ENCODE measurements at places on chromosomes 11 and 22.
A peak's percentile ranks its signal among the peaks of the same experiment; 100 is the strongest.

DNA sequence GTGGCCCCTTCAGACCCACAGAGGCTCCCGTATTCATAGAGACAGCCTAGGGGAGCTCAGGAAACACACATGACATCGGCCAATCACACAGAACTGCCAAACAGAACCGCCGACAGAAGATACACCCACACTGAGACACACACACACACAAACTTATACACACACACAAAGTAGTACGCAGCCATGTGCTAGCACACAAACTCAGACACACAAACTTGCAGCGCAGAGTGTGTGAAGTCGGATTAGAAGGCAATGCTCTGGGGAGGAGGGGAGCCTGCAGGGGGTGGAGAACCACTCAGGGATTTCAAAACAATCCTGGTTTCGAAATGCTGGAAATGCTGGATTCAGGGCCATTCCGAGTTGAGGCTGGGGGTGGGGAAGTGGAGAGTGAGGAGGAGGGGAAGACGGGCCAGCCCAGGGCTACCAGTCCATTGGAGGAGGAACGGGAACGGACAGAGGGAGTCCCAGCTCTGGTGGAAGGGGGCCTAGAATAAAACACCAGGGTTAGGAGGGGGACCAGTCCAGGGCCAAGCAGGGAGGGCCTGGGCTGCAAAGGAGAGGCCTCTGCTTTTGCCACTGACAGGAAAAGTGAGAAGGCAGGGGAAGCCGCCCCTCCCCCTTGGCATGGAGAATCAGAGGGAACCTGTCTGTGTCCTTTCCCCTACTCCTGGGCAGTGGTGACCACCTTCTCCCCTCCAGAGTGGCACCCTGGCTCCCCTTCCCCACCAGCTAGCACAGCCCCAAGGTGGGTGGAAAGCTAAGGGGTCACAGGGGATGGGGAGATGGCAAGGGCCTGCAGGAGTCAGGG is 4.4 kb downstream of the BCL9L start:
- DNase-seq: peak; percentile 97

DNA sequence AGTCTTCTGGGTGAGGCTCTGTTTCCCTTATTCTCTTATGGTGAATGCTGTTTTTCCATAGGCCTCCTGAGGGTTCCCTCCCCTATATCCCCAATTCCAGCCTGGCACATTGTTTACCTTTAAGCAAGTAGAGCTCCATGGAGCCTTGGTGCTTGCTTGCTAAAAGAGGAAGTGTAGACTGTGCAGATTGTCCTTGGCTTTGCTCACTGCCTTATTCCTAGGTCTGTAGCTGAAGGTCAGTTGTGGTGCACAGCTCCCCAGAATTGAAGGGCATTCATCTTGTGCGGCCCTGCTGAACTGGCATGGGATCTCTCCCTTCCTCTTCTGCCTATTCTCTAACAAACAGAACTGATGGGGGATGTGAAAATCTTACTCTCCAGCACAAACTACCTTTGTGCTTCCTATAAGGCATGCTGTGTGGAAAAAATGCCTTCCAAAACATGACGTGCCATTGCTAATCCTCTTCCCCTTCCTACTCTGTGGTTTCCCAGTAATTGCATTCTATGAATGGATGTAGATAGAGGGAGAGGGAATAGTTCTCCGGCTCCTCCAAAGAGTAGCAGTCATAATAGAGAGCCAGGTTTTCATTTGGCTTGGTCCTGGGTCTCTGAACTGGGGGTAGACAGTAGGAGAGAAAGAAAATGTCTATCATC is 34.2 kb upstream of the PLET1 start:
- peak; percentile 62 for DNase-seq

- no peak for DNase-seq
These were observed 58.7 kb upstream of the SLC5A12 start for GRCh38 chr11:26780376-26781085.

DNA sequence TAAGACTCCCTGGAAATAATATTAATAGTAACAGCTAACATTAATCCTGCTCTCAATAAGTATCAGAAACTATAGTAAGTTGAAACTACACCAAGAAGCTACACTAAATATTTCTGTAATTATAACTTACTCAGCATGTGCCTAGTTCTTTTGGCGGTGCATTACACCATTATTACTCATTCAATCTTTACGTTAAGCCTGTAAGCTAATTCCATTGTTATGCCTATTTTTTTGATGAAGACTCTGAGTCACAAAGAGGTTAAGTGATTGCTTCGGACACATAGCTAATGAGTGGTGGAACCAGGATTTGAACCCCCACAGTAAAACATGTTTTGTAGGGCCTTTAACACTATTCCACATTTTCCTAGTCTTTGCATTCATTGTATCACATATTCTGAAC is 111.6 kb downstream of the RASSF10 start:
- peak; percentile 71 for DNase-seq

DNA sequence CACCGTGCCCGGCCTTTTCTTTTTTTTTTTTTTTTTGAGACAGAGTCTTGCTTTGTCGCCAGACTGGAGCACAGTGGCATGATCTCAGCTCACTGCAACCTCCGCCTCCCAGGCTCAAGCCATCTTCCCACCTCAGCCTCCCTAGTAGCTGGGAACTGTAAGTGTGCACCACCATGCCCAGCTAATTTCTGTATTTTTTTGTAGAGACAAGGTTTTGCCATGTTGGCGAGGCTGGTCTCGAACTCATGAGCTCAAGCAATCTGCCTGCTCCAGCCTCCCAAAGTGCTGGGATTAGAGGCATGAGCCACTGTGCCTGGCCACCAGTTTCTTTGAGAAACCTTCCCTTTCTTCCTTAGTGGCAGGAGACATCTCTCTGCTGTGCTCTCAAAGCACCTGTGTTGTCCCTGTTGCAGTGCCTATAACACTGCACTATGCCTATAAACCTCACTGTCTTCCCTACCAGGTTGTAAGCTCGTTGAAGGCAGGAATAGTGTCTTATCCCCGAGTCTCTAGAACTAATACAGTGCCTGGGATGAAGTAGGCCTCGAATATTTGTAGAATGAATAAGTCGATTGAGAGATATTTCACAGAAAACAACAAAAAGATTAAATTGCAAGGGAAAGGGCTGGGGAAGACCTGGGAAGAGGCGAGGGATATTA is 13.7 kb downstream of the TAGLN start:
- DNase-seq: no peak

DNA sequence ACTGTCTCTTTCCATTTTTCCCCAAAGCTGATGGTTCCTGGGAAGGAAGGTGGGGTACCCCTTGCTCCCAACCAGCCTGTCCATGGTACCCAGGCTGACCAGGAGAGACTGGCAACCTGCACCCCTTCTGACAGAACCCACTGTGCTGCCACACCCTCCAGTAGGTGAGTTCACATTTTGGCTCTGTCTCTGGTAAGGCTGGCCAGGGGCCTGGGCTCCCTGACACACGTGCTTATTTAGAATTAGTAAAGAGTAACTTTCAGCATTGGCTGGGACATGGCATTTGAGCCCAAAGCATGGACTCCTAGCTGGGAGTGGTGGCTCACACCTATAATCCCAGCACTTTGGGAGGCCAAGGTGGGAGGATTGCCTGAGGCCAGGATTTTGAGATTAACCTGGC is 35.1 kb downstream of the ARHGAP1 start:
- no peak for DNase-seq

DNA sequence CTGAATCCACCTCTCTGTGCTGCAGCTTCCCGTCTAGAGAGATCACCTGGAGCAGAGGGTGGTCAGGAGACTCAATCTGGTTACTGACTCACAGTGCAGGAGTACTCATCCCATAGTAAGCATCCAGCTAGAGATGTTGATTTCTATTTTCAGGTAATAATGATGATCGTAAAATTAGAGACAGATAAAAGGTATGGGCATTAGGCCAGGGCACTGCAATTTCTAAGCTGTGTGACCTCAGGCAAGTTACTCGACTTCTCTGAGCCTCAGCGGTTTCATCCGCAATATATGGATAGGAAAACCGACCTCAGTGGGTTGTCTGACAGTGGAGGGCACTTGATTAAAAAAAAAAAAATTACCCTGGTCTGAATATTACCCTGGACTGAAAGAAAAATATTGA is 13.8 kb upstream of the SAMM50 start:
- DNase-seq: no peak

- DNase-seq: no peak
These were observed 3.0 kb downstream of the PTPRCAP start for GRCh38 chr11:67434395-67434881.

GRCh38 chr11:1194231-1194976 is 28.5 kb upstream of the MUC5B start:
- no peak for DNase-seq

DNA sequence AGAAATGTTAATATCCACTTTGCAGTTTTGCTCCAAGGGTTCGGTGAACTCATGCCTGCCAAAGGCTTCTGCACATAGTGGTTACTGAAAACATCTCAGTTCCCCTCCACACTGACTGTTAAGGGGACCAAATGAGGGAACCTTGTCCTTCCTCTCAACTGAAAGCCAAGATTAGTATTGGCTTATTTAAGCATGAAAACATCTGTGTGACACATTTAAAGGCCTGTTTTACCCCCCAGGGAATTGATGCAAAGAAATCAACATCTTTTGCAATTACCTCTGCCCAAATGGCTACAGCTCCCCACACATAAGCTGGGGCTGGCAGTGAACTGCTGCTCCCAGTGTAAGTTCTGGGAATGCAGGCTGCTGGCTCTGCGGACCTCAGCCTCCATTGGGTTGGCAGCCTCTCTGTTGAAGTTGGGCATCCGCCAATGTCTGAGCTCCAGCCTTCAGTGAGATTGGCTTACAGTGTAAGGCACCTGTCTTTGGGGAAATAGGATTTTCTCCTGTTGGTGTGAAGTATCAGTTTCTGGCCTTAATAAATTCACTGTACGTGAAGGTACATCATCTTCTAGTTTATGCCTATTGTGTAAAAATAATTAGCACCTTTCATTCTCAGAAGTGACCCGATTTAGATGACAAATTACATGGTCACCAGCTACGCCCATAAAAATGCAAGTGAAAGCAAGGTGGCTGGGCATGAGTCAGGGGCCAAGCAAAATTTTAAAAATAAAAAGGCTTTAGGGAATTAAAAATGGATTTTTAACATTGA is 213.4 kb upstream of the SYN3 start:
- peak; percentile 54 for DNase-seq

- DNase-seq: peak; percentile 33
These were observed 5.5 kb upstream of the NFAM1 start for GRCh38 chr22:42437488-42438292.

GRCh38 chr11:118027694-118028093 is 41.5 kb downstream of the IL10RA start:
- DNase-seq: no peak

DNA sequence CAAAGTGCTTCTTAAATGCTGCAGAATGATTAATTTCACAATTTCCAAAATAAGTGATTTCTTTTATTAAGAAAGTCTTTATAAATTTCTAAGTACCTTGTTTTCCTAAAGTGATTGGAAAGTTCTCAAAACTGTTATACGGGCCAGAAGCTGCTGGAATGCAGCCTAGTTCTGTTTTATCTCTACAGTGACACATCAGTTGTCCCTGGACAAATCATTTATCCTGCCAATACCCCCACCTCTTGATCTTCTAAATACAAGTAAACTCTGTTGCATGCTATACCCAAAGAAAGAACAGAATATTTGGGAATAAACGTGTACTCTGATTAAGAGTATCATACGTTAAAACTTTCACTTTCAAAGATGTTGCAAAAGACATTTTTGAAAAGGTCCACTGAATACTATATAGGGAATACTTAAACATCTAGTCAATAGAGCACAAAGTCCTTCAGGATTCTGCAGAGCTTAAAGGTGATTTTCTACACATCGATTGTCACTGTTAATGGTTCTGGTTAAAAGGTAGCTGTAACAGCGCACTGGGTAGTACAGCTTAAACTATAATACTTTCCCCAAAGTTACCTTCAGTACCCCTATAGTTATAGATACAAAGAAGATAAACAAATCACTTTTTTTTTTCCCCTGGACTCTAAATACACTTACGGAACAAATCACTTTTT is 92.1 kb upstream of the APOA1 start:
- peak; percentile 46 for DNase-seq

GRCh38 chr11:58193391-58193790 is 4.5 kb downstream of the OR9Q2 start:
- no peak for DNase-seq

- DNase-seq: no peak
These were observed 16.7 kb downstream of the INCENP start for GRCh38 chr11:62140304-62141110.

DNA sequence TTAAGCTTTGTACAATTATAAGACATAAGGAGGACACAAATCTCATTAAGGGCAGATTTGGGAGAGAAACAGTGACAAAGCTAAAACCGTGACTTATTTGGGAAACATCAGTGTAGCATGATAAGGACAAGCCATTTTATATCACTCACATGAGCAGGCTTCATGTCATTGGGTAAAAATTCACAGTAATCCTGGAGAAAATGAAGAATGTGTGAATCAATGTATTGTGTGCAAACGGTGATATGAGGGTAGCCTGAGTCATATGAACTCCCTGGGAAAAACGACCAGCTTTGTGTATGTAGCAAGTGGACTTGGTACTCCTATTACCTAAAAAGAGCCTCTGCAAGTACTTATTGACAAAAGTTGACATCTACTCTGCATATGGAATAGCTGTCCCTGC is 6.0 kb upstream of the TRIM34 start:
- peak; percentile 86 for DNase-seq

DNA sequence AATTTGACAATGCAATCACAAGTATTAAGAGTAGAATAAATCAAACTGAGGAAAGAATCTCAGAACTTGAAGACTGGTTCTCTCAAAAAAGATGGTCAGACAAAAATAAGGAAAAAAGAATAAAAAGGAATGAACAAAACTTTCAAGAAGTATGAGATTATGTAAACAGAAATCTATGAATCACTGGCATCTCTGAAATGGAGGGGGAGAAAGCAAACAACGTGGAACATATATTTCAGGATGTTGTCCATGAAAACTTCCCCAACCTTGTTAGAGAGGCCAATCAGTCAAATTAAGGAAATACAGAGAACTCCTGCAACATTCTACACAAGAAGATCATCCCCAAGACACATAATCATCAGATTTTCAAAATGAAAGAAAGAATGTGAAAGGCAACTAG is 235.7 kb downstream of the SBF2 start:
- DNase-seq: peak; percentile 22

DNA sequence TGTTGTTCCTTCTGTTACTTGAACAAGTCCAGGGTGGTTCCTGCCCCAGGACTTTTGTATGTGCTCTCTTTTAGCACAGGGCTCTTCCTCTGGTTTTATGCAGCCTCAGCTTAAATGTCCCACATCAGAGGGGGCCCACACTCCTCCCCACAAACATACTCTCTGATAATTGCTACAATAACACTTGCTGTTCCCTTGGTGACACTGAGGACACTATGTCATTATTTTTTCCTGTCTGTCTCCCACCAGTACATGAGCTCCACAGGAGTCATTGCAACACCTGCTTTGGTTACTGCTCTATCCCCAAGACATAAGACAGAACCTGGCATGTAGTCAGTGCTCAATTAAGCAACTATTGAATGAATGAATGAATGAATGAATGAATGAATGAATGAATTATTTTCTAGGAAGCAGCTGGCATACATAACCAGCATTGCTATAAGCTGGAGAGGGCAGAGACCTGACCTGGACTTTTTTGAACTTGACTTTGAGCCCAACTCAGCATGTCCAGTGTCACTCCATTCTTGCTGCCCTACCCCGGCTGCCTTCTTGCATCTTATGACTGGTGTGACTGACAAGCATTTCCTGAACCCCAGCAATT is 7.5 kb upstream of the WNT7B start:
- no peak for DNase-seq
